T1000 (cell line): ENCODE measurements at places on chromosomes 11 and 22.
A peak's percentile ranks its signal among the peaks of the same experiment; 100 is the strongest.

GRCh38 chr11:12784445-12784844 is 110.2 kb downstream of the TEAD1 start:
- no peak for DNase-seq

GRCh38 chr22:20922141-20922751 is 5.0 kb downstream of the CRKL start:
- DNase-seq = no peak

- no peak for DNase-seq
Observed at GRCh38 chr22:39472570-39473556, 16.1 kb downstream of the MGAT3 start.

- DNase-seq = no peak
Observed at GRCh38 chr22:25970374-25970911, 198.8 kb upstream of the SEZ6L start.

GRCh38 chr11:34331736-34332135 is 26.1 kb downstream of the ABTB2 start:
- no peak for DNase-seq

DNA sequence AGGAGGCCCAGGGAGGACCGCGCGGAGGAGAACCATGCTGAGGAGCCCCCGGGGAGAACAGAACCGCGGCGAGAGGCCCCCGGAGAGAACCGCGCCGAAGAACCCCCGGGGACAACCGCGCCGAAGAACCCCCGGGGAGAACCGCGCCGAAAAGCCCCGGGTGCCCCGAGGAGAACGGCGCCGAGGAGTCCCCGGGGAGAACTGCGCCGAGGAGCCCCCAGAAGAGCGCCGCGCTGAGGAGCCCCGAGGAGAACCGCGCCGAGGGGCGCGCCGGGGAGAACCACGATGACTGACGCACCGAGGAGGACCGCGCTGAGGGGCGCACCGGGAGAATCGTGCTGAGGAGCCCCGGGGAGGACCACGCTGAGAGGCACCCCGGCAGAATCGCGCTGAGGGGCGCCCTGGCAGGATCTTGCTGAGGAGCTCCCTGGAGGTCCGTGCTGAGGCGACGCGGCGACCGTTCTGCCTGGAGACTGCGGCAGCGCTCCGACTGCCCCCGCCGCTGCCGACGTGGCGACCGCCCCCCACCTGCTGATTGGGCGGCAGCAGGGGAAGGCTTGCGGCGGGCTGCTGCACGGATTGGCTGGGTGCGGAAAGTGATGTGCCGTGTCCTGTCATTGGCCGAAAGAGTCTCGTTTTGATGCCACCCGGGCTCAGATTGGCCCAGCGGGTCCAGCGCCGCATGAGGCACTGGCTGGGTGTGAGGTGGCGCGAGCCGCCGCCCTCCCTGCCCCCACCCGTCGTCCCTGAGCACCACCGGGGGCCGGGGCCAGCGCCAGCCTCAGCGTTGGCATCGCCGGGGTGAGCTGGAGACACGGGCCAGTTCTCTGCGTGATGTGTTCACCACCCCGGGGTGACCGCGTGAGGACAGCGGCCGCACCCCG is at the start of gene KCNQ1OT1:
TSS of gene KCNQ1OT1 (minus strand) at position 464 of the 884 bp plus-strand sequence.
- DNase-seq = peak; percentile 77

DNA sequence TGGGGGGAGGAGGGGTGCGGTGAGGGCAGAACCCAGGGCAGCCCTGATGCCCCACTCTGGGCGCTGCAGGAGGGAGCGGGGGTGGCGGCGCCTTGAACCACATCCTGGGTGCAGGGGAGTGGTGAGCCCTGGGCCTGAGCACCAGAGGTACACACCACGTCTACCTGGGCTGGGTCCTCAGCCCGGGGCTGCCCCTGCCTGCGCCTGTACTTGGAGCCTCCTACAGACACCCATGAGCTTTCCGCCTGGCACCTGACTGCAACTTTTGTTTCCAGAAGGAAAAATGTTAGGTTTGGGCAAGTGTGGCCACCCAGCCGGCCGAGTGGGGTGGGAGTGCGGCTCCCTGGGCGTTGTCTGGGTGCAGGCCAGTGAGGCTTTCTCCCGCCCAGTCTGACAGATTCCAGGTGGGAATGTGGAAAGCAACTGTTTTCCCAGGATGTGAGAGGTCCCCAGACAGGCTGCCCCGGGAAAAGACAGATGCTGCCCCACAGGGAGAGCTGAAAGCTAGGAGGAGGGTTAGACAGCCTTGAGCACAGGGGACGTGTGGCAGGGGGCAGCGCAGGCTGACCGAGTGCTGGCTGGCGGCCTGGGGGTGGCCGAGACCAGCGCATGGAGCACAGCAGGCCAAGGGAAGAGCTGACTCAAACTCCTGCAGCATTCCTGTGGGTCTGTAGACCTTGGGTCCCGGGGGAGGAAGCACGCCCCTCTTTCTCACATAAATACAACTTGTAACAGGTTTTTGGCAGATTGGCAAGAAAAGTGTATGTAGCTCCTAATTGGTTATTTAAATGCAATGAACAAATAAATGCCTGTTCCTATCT is 44.1 kb downstream of the GNB1L start:
- no peak for DNase-seq

GRCh38 chr22:39409516-39410029 is 10.0 kb downstream of the TAB1 start:
- no peak for DNase-seq

GRCh38 chr22:31891366-31892079 is 52.8 kb upstream of the YWHAH start:
- DNase-seq = no peak

GRCh38 chr11:64918017-64918416 is 1.0 kb upstream of the ATG2A start:
- no peak for DNase-seq

- DNase-seq = no peak
Observed at GRCh38 chr11:60315871-60316270, 11.2 kb upstream of the MS4A6E start.

DNA sequence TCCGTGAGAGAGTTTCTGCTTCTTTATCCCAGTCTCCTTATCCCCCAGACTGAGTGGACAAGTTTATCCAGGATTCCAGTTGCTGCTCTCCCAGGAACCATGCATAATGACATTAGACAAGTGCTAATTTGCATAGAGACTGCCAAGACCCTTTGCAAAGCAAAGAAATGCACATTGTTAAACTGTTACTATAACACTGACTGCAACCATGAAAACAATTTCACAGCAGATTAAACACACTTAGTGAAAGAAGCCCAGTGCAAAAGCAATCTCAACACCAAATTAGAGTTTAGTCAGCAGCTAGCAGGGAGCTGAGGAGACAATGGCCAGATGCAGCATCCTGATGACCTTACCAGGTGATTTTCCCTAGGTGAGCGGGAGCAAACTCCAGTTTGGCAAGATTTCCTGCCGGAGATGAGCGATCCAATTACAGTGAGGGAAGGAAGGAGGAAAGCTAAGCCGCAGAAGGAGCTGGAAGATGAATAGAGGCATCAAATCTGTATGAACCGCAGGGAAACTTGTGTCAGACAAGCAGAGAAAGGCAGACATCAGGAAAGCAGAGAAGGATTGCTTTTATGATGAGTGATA is 273.8 kb upstream of the B3GAT1 start:
- no peak for DNase-seq

- no peak for DNase-seq
Observed at GRCh38 chr11:72828692-72829101, 14.5 kb downstream of the ATG16L2 start.

DNA sequence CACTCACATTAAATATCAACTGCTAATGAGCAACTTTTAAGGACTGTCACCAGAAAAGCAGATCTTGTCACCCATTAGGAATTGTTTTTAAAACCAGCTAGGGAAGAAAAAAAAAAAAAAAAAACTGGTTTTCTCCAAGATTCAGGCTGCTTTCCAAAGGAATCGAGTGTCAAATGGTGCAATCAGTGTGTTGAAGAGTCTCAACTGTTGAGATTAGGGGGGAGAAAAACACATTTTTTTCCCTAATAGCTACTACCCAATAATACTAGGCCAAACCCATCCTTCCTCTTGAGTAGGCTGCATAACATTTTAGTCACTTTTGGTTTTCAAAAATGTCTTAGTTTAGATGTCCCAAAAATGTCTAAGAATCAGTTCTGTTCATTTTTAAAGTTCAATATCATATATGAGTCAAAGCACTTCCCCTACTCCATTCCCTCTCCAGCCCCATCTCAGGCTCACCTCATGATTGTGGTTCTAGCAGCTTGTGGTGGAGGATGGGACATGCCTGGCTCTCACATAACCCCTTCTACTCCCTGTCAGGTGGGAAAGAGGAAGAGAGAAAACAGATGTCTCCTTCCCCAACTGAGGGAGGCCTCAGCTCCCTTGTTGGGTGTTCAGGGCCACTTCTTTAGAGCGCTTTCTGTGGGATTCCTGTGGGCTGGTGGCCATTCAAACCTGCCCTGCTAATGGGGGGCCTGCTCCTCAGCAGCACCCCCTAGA is 193.6 kb downstream of the CWF19L2 start:
- no peak for DNase-seq

DNA sequence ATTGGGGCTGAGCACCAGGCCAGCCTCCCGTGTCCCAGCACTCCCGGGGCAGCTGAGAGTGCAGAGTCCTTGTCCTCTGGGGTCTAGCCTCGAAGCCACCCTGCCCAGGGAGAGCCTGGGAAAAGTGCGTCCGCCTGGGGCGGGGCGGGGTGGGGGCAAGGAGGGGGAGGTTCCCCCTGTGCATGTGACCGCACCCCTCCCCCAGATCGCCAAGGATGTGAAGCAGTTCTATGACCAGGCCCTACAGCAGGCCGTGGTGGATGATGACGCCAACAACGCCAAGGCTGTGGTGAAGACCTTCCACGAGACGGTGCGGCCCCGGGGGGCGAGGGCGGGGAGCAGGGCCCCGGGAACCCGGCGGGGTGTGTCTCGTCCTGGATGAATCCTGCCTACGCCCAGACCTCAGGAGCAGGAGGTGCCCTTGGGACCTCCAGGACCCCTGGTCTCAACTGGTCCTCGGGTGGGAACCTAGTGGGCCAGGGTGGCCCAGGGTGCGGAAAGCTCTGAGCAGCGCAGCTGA is 5.3 kb upstream of the TSSC4 start:
- no peak for DNase-seq

- DNase-seq = no peak
Observed at GRCh38 chr11:122743949-122744348, 88.4 kb downstream of the UBASH3B start.

DNA sequence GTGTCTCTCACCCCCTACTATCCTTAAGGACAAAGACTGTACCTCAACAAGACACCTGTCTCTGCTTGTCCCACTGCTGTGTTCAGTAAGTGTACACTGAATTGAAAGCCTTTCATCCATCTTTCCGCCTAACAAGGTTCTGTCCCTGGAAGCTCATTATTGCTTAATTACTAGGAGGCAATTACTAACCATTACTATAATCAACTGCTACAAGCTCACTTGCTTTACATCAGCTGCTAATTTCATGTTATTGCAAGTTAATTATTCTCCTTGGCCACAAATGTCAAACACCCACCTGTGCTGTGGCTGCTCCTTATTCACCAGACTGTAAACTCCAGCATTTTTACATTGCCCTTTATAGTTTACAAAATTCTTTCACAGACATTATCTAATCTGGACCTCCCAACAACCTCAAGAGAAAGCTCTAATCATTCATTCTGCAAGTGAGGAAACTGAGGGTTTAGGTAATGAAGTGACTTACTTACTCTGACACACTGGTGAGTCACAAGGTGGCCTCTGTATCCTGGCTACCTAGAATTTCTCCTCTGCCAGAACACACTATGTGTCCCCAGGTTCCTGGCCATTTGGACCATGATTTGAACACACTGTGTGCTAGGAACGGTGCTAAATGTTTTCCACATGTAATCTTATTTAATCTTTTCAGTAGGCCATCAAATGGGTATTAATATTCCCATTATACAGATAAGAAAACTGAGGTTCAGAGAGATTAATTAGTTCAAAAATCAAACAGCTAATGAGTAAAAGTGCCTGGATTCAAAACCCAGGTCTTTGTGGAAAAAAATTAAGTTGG is 66.7 kb downstream of the RAB30 start:
- no peak for DNase-seq

DNA sequence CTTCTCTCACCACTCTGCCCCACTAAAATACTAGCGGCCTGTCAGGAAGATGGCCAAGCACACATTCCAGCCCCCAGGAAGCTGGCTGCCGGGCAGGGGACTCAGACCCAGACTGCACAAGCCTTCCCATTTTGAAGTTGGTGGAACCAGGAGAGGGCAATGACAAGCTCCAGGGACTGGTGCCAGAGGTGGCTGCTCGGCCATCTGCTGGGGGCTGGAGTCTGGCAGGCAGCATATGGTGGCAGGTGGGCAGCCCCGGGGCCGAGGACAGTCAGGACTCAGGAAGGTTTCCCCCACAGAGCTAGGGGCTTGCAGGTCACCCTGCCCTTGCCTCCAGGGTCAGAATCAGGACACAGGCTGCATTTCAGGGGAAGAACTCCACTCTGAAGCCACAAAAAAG is 22.6 kb downstream of the KCNJ5 start:
- no peak for DNase-seq

DNA sequence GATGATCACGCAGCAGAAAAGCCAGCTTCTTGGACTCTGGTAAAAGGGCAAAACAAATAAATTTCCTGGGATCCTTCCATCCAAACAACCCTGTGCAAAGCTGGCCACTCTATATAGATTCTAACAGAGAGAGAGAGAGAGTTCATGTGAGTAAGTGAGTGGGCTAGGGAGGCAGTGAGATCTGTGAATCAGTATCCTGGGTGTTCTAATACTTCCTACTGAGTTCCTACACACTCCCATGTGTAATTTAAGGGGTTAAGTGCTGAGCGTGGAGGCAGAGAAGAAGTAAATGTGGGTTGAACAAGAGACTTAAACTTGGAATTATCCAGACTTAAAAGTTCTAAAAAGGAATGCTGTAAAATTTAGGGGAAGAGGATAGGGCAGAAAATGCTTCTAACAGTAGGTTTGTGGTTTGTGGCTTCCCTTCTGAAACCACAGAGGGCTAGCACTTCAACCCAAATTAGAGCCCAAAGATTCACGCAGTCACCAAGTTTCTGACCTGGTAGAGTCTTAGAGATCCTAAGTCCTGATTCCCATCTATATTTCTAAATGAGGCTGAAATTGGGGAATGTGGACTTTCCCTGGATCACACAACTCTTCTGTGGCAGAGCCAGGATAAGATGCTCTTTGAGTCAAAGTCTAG is 413.9 kb downstream of the TENM4 start:
- no peak for DNase-seq

DNA sequence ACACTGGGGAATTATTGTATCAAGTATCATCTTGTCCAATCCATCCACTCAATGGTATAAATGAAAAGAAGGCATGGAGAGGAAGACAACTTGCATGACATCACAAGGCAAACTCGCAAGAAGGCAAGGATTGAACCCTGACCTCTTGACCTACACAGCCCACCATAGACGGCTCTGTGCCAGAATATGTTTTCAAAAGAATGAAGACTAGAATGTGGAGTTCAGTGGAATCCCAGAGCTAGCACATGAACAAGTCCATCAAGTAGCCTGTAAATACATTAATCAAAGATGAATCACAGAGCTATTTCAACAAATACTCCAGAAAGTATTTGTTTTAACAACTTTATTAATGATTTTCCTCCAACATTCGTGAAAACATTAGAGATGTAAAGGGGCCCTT is 189.7 kb downstream of the GUCY1A2 start:
- DNase-seq = no peak
